ENCODE measurements at places on chromosomes 6 and 20.

DNA sequence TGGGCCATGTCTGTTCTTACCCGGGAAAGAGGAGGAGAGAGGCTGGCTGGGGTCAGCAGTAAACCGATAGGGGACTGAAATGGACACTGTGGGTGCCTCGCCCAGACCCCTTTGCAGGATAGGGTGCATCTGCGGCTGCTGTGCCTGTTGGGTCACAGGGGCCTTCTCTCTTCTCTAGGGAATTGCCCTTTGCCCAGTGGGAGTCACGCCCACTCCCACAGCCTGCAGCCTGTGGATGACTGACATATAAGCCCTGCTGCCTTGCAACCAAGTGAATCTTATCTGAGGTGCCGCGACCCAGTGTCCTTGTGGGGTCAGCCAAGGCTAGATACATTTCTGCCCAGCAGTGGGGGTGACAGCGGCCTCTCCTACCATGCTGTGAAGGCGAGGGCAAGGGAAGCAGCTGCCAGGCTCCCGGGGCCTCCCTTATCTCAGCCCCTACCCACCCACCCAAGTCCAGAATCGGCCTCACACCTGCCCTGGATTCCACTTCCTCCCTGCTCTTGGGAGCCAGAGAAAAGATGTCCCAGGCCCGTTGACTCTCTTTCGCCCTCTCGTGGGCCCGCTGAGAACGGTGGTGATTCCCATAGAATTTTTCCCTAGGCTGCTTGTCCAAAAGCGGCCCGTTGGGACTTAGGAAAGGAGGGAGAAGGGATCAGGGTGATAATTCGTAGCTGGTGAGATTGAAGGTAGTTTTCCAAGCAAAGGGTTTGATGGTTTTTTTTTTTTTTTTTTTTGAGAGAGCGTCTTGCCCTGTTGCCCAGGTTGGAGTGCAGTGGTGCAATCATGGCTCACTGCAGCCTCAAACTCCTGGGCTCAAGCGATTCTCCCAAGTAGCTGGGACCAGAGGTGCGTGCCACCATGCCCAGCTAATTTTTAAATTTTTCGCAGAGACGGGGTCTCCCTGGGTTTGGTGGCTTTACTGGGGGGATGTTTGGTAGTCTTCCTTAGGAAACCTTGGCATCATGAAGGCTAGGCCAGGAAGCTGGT lies 76.4 kb upstream of the RNF24 start:
- DNase-seq = peak; percentile 29

DNA sequence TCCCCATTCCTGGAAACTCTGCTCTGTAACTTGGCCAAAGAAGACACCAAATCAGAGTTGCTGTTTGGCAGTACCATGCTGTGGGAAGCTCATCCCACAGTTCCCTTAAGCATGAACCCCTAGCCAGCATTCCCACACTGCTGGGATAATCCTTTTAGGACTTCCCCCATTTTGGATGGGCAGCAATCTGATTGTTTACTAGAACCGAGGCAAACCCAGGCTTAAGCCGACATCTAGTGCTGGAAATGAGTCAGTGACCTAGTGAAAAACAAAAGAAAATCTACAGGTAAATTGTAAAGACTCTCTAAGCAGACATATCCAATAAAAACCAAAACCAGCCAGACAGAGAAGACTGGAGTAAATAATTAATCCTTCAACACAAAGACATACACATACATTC lies 5.2 kb downstream of the DNAH8 start:
- no peak for DNase-seq

GRCh38 chr6:105562027-105562426 lies 159.1 kb upstream of the PREP start:
- no peak for DNase-seq

DNA sequence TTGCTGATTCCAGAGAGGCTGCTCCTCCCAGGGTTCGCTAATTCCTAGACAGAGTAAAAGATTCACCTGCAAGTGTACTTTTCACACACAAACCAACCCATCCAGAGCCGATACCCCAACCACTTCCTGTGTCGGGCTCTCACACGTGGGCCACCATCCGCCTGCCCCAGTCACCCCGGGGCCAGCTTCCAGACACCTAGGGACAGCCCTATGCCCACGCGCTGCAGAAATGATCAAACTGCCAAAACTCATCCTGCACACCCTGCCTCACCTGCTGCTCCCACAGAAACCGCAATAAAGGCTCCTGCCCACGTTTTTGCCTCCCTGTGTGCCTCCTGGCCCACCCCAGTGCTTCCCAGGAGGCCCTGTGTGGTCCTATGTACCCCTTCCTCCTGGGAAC lies 59.5 kb downstream of the PSMG4 start:
- DNase-seq = no peak

- peak; percentile 47 for DNase-seq
Observed at GRCh38 chr6:20826378-20826777, 292.1 kb downstream of the CDKAL1 start.

GRCh38 chr20:32017711-32018251 lies 7.5 kb downstream of the CCM2L start:
- DNase-seq = no peak

GRCh38 chr6:56906752-56907151 lies 48.2 kb upstream of the BEND6 start:
- no peak for DNase-seq

DNA sequence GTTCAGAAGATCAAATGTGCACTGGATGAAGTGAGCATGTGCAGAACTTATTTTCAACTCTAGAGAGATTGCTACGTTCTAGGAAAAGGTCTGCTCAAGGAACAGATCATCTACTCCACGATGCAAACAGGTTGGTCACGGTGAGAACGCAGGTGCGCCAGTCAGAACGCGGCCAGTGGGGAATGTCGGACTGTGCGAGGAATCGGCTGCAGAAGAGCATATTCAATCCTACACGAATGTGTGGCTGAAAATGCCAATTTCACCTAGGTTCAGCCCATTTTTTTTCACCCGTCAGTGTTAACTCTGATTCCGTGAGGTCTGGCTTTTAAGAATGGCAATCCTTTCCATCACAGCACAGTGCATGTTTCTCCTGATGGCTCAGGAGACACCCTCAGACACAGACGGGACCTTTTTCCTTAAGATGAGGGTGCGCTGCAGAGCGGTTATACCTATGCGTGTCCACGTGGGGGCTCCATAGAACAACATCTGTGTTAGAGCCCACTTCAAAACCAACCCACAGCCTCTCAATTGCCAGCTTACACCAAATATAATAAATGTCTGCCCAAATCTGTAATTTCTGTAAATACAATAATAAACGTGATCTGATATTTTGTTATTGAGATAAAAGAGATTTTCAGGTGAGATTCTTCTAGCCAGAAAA lies 250.4 kb downstream of the FOXA2 start:
- DNase-seq = peak; percentile 53

DNA sequence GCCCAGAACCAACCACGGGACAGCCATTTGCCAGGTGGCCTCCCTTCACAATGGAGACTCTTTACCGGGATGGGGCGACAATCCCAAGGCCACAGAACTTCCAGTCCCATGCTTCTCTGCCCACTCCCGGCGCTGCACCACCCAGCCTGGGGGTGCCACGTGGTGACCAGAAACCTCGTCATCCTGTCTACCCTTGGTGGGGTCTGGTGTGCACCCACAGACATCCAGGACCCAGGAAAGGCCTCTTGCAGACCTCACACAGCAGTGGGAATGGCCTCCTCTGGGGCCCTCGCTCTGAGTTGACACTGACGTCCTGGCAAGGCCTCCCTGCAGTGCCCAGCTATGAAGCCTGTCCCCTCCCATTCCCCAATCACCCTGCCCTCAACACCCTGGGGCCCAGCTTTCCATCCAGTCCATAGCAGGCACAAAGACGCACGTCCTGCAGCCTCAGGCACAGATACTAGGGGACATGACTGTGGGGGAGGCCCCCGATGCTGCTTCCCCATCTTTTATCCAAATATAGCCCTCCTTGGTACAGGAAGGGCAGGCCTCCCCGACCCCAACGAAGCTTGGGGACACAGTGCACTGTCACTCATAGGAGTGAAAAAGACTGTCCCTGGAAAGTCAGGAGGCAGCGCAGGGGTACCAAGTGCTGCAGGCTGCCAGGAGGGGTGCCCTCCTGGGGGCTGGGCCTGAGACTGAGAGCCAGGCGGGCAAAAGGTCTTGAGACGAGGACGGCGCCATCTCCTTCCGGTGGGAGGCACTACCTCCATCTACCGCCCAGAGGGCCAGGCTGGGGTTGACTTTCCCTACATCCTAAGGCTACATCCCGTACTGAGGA lies 7.2 kb downstream of the CST7 start:
- no peak for DNase-seq

DNA sequence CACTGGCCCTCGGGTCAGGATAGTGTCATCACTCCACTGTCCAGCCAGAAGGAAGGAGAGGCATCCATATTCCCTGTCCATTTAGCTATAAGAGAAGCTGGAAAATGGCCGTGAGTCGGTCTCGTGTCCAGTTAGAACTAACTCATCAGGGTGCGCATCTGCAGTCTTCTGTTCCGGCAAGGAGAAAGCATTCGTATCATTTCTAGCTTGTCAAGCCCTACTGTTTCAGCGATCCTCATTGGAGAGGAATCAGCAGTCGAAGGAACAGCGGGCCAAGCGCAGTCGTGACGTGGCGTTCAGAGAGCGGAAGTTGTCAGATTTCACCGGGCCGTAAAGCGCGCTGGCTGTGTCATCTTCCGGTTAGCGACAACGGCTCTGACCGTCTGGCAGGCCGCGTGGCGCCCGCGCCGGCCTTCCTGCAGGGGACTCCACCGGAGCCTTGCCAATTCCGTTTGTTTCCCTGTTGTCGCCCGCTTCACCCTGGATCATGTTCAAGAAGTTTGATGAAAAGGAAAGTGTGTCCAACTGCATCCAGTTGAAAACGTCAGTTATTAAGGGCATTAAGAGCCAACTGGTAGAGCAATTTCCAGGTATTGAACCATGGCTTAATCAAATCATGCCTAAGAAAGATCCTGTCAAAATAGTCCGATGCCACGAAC lies 32.9 kb downstream of the HM13 start:
- peak; percentile 91 for DNase-seq
